ENCODE measurements at places on chromosomes 3 and 15. TPM values are rescaled to one million over a fixed set of nuclear protein-coding genes. Genes with fewer than 3 reads are reported as not detected.
A peak's percentile ranks its signal among the peaks of the same experiment; 100 is the strongest.

The AMOTL2 gene
- total RNA-seq = 137 TPM

The LSMEM2 gene
- not detected for total RNA-seq

The SLC24A5 gene
- total RNA-seq = not detected

The TP63 gene
- 26.5 TPM for total RNA-seq

The JMJD7 gene
- total RNA-seq = 13.3 TPM

The CGGBP1 gene
- 83.4 TPM for total RNA-seq

The AMT gene
- 4.9 TPM for total RNA-seq

The NCEH1 gene
- 28.8 TPM for total RNA-seq

The TUSC7 gene
- total RNA-seq = not detected

The FAM107A gene
- not detected for total RNA-seq

- no peak overlapping the region for H3K27ac ChIP-seq
- H3K36me3 ChIP-seq = no peaks in the 10 kb centered on the region
- no peak overlapping the region for H3K4me3 ChIP-seq
- DNase-seq = no peak
These were observed 161.0 kb upstream of the CGNL1 start for GRCh38 chr15:57215326-57215725.

- H3K27ac ChIP-seq = no peak overlapping the region
These were observed 16.0 kb downstream of the NEK10 start for GRCh38 chr3:27353221-27353620.

GRCh38 chr15:52082197-52083036 is 30.2 kb downstream of the BCL2L10 start:
- no peak for DNase-seq
- H3K4me1 ChIP-seq = peaks cover 40% of the 10 kb centered on the region
- no peaks in the 10 kb centered on the region for H3K27me3 ChIP-seq
- H3K4me3 ChIP-seq = no peak overlapping the region

GRCh38 chr3:109257269-109257668 is 59.0 kb downstream of the DPPA2 start:
- no peaks in the 10 kb centered on the region for H3K27me3 ChIP-seq
- H3K4me1 ChIP-seq = no peaks in the 10 kb centered on the region
- peak; percentile 3 for DNase-seq
- H3K4me3 ChIP-seq = no peak overlapping the region
- no peaks in the 10 kb centered on the region for H3K36me3 ChIP-seq

DNA sequence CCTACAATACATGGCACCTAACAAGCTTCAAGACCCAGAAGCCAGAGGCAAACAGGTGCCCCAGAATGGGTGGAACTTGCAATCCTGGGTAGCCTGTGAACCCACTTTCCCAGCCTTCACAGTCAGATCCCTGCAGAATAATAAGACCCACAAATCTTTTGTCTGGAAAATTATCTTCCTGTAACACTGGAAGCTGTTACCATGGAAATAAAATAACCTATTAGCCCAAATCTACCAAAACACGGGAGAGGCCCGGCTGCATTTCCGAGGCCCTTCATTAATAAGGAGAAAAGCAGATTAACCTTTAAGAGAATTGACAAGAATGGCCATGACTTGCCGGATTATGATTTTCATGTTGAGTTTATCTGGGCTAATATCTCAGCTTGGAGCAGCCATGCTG is 256.1 kb upstream of the PROK2 start:
- H3K36me3 ChIP-seq = no peaks in the 10 kb centered on the region
- H3K27me3 ChIP-seq = peaks cover 50% of the 10 kb centered on the region
- no peak overlapping the region for H3K27ac ChIP-seq
- no peaks in the 10 kb centered on the region for H3K4me1 ChIP-seq

DNA sequence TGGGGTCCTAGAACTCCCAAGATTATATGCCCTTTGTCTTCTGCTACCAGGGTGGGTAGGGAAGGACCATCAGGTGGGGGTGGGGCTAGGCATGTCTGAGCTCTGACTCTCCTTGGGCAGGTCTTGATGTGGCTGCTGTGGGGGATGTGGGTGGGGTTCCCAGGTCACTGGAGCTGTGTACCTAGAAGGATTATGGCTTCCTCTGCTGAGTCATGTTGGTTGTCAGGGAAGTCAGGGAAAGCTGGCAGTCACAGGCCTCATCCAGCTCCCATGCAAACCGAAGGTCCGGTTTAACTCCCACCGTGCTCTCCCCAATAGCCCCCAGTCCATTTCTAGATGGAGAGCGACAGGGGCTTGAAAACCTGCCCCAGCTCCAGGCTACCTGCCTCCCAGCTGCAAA is 35.2 kb downstream of the EID1 start:
- no peak overlapping the region for H3K4me3 ChIP-seq
- H3K4me1 ChIP-seq = no peaks in the 10 kb centered on the region
- H3K27me3 ChIP-seq = peaks cover 54% of the 10 kb centered on the region
- H3K36me3 ChIP-seq = no peaks in the 10 kb centered on the region
- H3K27ac ChIP-seq = no peak overlapping the region

- H3K27ac ChIP-seq = peak overlapping the region; percentile 78
- H3K4me1 ChIP-seq = peaks cover 42% of the 10 kb centered on the region
- DNase-seq = no peak
- H3K4me3 ChIP-seq = no peak overlapping the region
- H3K36me3 ChIP-seq = peaks cover 10% of the 10 kb centered on the region
- no peaks in the 10 kb centered on the region for H3K27me3 ChIP-seq
These were observed 52.1 kb downstream of the VGLL4 start for GRCh38 chr3:11591391-11592282.

- no peak overlapping the region for H3K4me3 ChIP-seq
- DNase-seq = peak; percentile 49
- no peaks in the 10 kb centered on the region for H3K27me3 ChIP-seq
- no peaks in the 10 kb centered on the region for H3K4me1 ChIP-seq
These were observed 459.2 kb upstream of the ALCAM start for GRCh38 chr3:104907507-104907906.

GRCh38 chr3:151015767-151016477 is 43.4 kb upstream of the CLRN1 start:
- H3K4me3 ChIP-seq = no peak overlapping the region
- DNase-seq = no peak
- H3K27me3 ChIP-seq = no peaks in the 10 kb centered on the region
- no peaks in the 10 kb centered on the region for H3K36me3 ChIP-seq
- H3K4me1 ChIP-seq = peaks cover 8% of the 10 kb centered on the region
- H3K27ac ChIP-seq = no peak overlapping the region

DNA sequence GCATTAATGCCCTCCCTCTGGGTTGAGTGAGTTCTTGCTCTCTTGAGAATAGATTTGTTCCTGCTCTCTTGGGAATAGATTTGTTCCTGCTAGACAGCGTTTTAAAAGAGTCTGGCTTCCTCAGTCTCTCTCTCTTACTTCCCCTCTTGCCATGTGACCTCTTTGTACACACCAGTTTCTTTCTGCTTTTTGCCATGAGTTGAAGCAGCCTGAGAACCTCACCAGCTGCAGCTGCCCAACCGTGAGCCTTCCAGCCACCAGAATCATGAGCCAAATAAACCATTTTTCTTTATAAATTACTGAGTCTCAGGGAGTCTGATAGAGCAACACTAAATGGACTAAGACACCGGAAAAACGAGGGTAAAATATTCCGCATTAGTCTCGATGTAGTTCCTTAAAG is 253.6 kb downstream of the CNTN6 start:
- no peak for DNase-seq
- H3K27ac ChIP-seq = no peak overlapping the region
- no peaks in the 10 kb centered on the region for H3K36me3 ChIP-seq
- no peak overlapping the region for H3K4me3 ChIP-seq
- H3K4me1 ChIP-seq = no peaks in the 10 kb centered on the region
- H3K27me3 ChIP-seq = no peaks in the 10 kb centered on the region

DNA sequence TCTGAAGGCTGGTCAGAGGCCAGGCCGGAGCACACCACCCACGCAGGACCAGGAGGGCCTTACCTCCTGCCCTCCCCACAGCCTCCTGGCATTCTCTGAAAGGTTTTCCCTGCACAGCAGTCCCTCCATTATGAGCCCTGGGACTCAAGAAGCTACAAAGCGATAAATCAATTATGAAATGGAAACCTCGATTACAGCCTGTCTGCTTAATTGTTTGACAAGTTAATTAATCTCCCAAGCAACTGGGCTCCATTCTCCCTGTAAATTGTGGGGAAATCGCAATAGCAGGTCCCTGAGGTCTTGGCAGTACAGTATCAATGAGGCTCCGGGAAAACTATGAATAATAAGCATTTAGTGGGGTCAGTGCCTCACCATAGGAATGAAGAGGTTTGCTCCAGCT is 683.5 kb downstream of the NTRK3 start:
- H3K4me1 ChIP-seq = peaks cover 27% of the 10 kb centered on the region
- no peaks in the 10 kb centered on the region for H3K27me3 ChIP-seq
- peaks cover 6% of the 10 kb centered on the region for H3K36me3 ChIP-seq
- H3K27ac ChIP-seq = no peak overlapping the region
- H3K4me3 ChIP-seq = no peak overlapping the region

DNA sequence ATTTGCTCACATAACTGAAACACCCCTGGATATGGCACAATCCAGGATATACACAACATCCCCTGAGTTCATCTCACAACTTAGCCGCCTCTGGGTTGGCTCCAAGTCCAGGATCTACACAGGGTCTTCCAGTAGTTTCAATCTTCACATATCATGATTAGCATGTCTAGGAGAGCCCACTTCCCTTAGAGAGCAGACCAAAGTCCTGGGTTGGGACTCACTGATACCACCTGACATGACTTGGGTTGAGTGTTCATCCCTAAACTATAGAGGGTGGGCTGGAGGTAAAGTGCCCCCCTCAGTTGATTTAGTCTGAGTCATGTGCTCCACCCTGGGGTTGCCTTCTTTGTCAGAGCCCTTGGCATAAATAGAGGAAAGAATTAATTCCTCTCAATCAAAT is 493.6 kb upstream of the PPP2R3A start:
- no peaks in the 10 kb centered on the region for H3K4me1 ChIP-seq
- no peaks in the 10 kb centered on the region for H3K36me3 ChIP-seq
- no peak overlapping the region for H3K27ac ChIP-seq
- H3K4me3 ChIP-seq = no peak overlapping the region
- H3K27me3 ChIP-seq = no peaks in the 10 kb centered on the region

DNA sequence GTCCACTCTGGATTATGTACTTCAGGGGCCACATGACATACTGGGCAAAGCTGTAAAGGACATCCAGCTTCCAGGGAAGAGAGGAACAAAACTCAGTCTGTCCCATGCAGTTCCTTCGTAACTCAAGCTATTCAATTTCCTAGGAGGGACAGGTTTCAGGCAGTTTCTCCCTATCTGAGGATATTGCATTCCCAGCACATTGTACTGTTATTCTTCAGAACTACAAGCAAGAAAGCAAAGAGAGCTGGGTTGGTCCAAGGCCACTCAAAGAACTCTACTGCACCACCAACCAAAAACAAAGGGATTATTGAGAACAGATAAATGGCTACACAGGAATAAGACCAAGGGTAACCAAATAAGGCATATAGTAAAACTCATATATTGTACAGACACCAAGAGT is 117.6 kb upstream of the ARL6 start:
- peaks cover 19% of the 10 kb centered on the region for H3K27me3 ChIP-seq
- no peaks in the 10 kb centered on the region for H3K4me1 ChIP-seq
- H3K36me3 ChIP-seq = no peaks in the 10 kb centered on the region
- H3K4me3 ChIP-seq = no peak overlapping the region
- H3K27ac ChIP-seq = no peak overlapping the region

DNA sequence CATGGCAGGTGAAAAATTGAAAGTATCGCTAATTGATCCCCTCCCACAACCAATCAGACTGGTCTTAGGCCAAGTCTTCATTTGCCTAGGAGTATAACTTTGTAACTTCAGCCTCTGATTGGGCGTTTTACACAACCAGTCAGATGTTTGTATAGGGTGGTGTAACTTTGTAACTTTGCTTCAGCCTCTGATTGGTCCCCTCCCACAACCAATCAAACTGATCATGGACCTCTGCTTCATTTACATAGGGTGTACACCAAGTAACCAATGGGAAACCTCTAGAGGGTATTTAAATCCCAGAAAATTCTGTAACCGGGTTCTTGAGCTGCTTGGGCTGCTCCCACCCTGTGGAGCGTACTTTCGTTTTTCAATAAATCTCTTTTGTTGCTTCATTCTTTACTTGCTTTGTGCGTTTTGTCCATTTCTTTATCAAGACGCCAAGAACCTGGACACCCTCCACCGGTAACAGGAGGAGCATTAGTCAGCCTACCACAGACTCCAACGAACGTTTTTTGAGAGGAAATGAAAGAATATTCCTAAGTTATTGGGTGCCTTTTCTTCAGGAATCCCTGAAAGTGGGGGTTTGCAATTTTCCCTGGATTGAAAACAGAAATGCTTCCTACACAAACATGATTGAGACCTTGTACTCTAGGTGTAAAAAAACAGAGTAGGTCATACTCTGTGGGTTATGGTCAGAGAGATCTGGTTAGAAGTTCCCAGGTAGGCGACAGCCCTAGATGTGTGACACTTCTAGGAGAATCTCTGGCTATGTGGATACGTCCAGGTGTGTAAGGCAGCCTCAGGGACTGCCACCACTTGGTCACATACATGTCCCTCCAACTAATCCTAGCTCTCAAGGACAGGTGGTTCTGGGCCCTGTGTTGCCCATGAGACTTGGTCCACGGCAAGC is 5.5 kb upstream of the SACM1L start:
- DNase-seq = no peak
- no peaks in the 10 kb centered on the region for H3K4me1 ChIP-seq
- no peaks in the 10 kb centered on the region for H3K27me3 ChIP-seq
- H3K27ac ChIP-seq = no peak overlapping the region
- no peak overlapping the region for H3K4me3 ChIP-seq

DNA sequence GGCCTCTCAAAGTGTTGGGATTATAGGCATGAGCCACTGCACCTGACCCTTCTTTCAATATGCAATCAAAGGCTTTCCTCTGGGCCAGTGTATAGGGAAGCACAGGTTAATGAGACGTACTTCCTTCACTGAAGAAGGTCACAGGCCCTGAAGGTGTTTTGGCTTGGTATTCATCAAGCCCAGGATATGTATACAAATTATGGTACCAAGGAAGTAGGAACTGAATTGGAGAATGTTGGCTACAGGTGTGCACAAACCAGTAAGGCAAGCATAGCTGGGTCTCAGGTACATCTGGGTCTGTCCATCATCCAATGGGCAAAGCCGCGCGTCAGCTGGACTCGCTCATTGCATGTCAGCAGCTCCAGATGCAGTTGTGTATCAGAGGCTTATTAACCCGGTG is 237.9 kb downstream of the ADAMTS17 start:
- no peak for DNase-seq
- no peaks in the 10 kb centered on the region for H3K36me3 ChIP-seq
- no peak overlapping the region for H3K27ac ChIP-seq
- H3K27me3 ChIP-seq = no peaks in the 10 kb centered on the region
- no peaks in the 10 kb centered on the region for H3K4me1 ChIP-seq

All from MCF 10A (cell line).